IMR-90 (cell line): ENCODE measurements at places on chromosomes 3 and 15. TPM values are rescaled to one million over a fixed set of nuclear protein-coding genes. Genes with fewer than 3 reads are reported as not detected.

GRCh38 chr3:140636406-140637138 lies 41.3 kb upstream of the TRIM42 start:
- no peak for DNase-seq

DNA sequence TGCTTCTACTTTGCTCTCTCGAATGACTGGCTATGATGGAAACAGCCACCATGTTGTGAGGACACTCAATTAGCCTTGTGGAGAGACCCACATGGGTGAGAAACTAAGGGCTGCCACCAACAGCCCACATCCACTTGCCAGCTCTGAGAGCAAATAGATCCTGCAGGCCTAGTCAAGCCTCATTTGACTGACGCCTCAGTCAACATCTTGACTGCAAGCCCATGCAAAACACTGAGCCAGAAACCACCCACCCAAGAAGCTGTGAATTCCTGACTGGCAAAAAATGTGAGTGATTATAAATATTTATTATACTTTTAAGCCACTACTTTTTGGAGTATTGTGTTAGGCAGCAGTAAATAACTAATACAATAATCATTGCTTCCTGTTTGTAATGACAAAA lies 58.4 kb downstream of the NOX5 start:
- DNase-seq: no peak

DNA sequence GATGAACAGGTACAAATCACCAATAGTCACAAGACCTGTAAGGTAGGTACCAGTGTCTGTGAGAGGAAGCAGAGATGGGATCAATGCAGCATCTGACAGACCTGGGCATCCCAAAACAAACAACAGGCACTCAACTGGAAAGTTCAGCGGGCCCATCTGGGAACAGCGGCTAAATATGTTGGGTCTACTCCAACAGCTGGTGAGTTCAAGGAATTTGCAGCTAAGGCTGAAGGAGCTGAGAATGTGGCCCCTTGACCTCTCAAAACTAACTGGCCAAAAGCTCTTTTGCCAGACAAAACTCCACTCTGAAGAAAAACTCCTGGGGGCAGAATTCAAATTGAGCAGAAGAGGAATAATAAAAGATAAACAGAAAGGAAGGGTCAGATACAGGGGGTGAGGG lies 24.4 kb downstream of the AVEN start:
- peak; percentile 20 for DNase-seq

DNA sequence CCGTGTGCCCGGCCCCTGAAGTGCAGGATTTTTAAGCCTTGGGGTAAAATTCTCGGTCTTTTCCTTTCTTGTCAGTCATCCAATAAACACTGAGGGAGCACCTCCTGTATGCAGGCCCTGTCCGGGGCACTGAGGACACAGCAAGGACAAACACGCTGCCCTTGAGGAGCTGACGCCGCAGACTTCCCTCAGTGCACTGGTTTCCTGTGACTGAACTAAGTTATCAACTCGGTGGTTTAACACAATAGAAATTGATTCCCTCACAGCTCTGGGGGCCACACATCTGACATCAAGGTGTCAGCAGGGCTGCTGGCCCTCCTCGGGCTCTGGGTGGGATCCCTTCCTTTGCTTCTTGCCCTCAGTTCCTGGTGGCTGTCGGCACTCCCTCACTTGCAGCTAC lies 65.1 kb downstream of the ZNF445 start:
- no peak for DNase-seq

DNA sequence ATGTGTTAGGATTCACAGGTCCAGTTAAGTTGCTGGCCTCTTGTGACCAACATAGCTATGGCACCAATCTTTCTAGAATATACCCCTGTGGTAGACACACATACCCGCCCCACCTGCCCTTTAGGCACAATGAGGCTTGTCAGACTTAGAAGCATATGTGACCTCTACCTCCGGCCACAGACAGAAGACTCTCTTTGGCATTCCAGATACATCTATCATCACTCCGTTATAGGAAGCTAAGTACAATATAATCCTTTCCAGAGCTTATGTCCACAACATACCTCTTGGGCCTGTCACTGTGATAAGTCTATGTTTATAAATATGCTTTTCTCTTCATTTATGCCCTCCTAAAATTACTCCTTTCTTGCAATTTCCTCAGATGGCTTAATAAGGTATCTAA lies 39.8 kb downstream of the CD47 start:
- peak; percentile 61 for DNase-seq

GRCh38 chr3:171068658-171069057 lies 42.1 kb upstream of the SLC2A2 start:
- DNase-seq: peak; percentile 7

DNA sequence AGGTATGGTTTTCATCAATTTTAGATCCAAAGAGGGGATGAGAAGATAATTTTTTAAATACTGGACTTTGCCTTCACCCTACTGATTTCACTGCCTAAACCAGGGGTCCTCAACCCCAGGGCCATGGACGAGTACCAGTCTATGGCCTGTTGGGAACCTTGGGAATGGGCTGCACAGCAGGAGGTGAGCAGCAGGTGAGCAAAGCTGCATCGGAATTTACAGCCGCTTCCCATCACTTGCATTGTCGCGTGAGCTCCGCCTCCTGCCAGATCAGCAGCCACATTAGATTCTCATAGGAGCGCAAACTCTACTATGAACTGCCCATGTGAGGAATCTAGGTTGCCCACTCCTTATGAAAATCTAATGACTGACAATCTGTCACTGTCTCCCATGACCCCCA lies 76.3 kb upstream of the TTBK2 start:
- DNase-seq: no peak

GRCh38 chr3:182393830-182394367 lies 399.4 kb upstream of the ATP11B start:
- DNase-seq: no peak

DNA sequence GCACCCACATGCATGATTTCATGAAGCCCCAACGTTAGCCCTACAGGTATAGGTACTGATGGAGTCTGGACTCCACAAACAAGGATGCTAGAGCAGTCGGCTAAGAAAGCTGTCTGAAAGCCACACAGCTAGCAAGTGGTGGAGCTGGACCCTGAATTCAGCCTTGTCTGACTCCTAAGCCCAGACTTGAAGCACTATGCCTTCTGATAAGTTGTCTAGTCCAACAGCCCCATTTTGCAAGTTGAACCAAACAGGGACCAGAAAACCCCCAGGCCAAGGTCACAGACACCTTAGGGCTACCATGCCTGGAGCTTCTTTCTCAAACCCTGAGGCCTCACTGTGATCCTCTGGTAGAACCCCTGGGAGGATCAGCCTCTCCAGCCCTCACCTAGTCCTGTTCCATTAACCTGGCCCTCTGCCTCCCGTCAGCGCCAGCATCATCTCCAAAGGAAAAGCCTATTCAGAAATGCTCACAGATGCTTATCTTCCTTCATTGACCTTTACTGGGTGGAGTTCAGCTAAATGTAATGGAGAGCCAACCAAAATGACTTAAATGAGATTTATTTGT lies 1.7 kb upstream of the SLCO2A1 start:
- no peak for DNase-seq

CCRL2 gene
- total RNA-seq: 0.28 and 0.36 TPM in 2 replicates
